ENCODE measurements at places on chromosomes 13 and 19.

- no peak for DNase-seq
Measured at GRCh38 chr19:9850235-9850959, 15.3 kb downstream of the PIN1 start.

DNA sequence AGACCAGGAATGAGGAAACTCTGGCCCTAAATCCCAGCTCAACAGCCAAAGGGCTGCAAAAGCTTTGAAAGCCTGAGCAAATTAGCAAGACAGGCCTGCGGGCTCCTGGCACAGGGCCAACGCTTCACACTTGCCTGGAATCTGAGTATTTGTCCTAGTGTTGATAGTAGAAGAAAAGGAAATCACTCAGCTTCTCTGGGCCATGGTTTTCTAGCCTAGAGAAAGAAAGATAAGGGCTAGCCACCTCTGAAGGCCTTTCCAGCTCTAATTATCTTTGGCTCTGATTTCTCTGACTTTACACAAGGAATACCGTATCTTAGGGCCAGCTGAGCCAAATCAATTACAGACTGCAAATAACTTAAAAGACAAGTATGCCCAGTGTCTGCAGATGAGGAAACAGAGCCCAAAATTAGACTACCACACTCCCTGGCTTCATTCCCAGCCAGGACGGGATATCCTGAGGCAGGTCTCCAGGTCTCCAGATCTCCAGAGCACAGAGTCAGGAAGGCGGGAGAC lies 69.6 kb downstream of the STK24 start:
- DNase-seq: peak; percentile 33

- no peak for DNase-seq
Measured at GRCh38 chr19:5182751-5183150, 157.9 kb downstream of the PTPRS start.

DNA sequence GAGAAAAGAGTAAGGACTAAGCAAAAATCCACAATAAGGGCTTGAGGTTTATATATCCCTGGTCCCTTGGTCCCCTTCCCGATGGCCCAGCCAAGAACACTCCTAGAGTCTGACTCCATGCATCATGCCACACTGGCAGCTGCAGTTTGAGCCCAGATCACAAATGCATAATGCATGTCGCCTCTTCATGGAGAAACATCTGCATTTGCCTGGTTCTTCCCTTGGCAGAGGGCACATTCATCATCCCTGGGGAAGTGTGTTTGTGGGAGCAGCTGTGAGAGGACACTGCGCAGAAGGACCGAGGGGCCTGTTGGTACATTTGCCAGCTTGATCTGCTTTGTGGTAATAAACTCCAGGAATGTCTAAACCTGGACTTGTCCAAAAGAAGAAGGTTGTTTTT lies 731.8 kb downstream of the FGF9 start:
- DNase-seq: no peak

DNA sequence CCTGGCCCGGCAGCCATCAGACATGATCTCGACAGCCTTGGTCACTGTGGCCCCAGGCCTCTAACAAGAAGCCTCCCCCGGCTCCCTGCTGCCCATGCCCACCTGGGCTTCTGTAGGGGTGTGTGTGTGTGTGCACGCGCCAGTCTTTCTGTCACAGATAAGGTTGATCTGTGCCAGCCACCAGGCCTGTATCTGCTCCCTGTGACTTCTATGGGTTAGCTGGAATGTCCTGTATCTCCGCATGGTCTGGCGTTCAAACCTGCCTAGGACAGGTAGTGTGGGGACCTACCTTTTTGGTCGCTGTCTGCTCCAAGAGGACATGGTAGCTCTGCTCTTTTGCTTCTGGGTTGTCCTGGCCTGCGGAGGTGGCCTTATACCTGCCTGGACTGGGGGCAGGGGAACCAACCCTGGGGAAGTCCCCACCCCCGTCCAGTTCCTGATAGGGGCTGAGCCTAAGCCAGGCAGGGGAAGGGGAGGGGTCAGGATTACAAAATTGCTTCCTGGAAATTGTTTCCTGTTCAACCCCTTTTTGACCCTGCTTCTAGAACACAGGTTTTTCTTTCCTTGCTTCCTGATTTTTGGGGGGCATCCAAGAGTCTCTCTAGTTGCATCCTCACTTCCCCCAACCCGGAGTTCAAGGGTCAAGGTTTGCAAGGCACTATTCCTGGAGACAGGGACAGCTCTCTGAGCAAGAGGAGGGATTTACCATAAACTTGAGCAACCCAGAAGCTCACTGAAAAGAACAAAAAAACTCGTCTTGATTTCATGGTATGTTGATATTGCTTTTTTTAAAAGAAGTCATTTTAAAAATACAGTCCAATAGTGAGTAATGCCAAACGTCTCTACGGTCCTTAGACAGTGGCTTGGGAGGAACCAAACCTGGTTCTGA lies at the start of gene LRG1:
LRG1 (minus strand) TSS at position 344 of the 889 bp plus-strand sequence; CDS start at position 321, 23 bp downstream.
- no peak for DNase-seq

GRCh38 chr19:39410017-39410830 lies 2.2 kb upstream of the PLEKHG2 start:
- DNase-seq: peak; percentile 75

Measured in CD4-positive, alpha-beta T cell treated with Interleukin-17A for 4 hours (primary cell).